Immature natural killer cell (primary cell): ENCODE measurements at places on chromosomes 11 and 22.

- DNase-seq = no peak
Observed at GRCh38 chr11:64734811-64735724, 8.9 kb downstream of the RASGRP2 start.

GRCh38 chr11:92779746-92780145 lies 189.7 kb upstream of the MTNR1B start:
- DNase-seq = no peak

DNA sequence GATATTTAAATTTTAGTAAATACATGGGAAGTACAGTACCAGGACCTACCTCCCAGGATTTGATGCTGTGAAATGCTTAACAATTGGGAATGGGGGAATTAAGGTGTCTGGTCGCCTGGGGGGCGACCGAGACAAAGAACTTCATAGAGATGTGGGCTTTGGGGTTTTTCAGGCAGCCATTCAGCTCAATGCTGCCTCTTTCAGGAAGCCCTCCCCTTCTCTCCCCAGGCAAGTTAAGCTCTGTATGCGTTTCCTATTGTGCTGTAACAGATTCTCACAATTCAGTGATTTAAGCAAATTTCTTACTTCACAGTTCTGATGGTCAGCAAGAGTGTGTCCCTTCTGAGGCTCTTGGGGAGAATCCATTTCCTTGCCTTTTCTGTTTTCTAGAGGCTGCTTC lies 53.8 kb downstream of the KIAA1671 start:
- no peak for DNase-seq

- DNase-seq = no peak
Observed at GRCh38 chr22:43253839-43254238, 66.9 kb upstream of the TTLL12 start.

DNA sequence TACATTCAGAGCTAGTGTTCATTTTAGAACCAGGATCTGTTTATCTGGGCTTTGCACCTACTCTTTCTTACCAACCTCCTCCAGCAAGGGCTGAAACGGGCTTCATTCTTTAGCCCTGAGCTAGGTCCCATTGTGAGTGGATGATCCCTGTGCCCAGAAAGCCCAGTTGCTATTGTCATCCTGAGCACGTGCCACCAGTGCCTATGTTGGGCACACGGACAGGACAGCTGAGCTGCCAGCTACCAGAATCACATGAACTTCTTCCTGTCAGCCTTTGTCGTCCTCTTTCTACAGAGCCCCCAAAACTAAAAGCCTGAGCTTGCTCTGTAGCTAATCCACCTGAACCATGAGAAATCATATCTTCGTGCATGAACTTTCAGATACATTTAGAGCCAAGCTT lies 74.4 kb upstream of the NTM start:
- no peak for DNase-seq

GRCh38 chr11:120517801-120518291 lies 6.3 kb downstream of the GRIK4 start:
- DNase-seq = no peak

DNA sequence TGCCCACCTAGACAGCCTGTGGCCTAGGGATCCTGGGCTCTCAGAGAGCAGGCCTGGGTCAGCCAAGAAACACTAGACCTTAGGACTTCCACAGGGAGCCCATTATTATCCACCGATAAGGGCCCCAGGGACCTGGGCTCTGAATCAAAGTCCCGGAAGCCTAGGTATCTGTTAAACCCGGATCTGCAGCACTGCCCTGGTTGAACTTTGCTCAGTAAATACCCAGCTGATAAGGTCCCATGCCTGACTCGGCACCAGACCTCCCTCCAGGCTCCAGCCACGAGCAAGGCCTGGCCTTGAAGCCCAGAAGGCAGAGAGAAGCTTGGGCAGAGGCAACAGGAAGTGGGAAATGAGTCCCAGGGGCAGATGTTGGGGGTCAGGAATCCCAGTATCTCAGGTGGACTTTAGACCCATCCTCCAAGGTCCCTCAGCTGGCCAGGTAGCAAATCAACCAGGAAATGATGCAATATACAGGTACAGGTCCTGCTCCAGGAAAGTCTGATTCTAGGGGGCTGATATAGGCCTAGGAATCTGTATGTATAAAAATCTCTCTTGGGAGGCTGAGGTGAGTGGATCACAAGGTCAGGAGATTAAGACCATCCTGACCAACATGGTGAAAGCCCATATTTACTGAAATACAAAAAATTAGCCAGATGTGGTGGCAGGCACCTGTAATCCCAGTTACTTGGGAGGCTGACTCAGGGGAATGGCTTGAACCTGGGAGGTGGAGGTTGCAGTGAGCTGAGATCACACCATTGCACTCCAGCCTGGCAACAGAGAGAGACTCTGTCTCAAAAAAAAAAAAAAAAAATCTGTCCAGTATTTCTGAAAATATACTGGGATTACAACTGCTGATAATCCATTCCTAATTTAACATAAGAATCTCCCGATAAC lies 18.7 kb downstream of the POU2AF1 start:
- no peak for DNase-seq

DNA sequence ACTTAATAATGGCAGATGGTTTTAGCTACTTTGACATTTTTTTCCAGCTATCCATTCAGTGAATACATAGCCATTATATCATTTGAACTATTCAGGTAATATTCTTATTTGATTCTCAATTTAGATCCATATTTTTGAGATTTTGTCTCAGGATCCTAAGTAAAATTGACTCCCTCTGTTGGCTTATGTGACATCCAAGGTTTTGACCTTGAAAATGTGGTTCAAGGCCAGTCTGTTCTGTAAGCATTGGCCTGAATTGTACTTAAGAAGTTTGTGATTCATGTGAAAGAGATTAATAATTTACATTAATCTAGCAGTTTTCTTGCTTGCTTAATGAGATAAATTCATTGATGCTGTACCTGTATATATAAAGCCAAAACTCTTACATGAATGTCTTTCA lies 1.6 kb upstream of the SLC17A6 start:
- no peak for DNase-seq

DNA sequence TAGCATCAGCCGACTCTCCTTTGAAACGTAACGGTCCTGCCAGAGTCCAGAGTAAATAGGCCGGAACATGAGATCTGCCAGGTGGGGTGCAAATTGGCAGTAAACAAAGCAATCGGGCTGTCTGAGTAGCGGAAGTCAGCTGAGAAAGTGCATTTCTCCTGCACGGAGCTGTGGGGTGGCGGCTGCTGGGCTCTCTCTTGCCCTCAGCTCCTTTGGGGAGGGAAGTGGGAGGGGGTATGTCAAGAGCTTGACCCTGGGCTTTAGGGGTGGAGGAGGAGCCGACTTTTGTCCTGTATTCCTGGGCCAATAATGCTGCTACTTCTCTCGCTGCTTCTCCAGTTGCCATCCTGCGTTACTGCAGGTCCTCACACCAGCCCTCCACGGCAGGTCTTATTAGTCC lies 11.6 kb downstream of the GRIK4 start:
- no peak for DNase-seq
